Umbilical cord (tissue), 2 donors: ENCODE measurements at places on chromosomes 6 and 20.

DNA sequence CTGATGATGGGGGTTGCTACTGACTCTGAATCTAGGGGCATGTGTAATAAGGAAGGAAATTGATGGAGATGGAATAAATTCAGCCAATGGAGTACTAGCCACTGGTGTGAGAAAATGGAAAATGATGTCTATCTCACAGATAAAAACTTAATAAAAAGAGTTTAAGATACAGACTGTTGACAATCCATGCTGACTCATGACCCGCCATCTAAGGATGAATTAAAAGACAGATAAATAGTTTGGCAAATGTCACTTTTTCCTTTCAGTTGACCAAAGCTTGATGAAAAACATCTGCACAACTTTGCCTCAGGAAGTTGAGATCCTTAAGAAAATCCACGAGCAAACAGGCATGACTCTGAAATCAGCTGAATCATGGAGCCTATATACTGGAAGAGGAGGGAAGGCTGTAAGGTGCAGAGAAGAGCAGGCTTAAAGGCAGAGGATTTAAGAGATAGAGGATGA lies 82.6 kb upstream of the BMP5 start:
- DNase-seq: peak; percentile 90

GRCh38 chr6:3119040-3119723 lies 671 bp downstream of the BPHL start:
- no peak for DNase-seq

DNA sequence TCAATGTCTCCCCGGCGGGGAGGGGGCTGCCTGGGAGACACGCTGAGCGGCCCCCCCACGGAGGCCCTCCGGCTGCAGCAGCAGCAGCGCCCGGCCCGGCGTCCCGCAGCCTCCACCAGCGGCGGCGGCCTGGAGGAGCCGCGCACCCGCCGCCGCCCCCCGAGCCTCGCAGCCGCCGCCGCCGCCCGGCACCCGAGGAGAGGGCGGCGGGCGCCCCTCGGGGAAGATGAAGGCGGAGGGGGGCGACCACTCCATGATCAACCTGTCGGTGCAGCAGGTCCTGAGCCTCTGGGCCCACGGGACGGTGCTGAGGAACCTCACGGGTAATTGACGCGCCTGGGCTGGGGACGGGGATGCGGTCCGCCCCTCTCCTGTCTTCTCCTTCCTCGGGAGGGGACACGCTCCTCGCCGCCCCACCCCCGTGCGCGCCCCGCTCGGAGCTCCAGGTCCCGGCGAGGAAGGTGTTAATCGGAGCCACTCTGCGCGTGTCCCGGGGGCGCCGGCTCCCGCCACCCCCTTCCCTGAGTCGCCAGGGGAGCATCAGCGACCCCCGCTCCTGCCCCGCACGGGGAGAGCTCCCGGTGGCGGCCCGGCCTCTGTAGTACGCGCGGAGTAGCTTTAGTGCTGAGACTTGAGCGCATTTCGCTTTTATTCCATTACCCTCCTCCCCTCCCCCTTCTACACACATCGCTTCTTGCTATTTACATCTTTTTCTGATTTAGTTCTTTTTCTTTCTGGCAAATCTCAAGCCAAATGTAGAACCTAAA lies 686 bp downstream of the TMEM170B start:
- peak; percentile 35 for DNase-seq

GRCh38 chr6:170102582-170103481 lies 188.0 kb downstream of the DLL1 start:
- DNase-seq: no peak

- no peak for DNase-seq
Measured at GRCh38 chr6:143000811-143001210, 55.8 kb upstream of the HIVEP2 start.

DNA sequence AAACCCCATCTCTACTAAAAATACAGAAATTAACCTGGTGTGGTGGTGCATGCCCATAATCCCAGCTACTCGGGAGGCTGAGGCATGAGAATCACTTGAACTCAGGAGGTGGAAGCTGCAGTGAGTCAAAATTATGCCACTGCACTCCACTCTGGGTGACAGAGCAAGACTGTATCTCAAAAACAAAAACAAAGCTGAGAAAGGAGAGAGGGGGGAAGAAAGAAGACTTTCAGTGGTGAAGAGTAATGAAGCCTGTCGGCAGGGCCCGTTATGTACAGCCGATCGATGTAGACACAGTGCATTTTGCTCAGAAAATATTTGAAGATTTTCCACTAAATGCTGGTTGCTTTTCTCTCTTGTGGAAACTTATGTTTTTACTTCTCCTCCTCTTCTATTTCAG lies 13.8 kb downstream of the VAPB start:
- no peak for DNase-seq

DNA sequence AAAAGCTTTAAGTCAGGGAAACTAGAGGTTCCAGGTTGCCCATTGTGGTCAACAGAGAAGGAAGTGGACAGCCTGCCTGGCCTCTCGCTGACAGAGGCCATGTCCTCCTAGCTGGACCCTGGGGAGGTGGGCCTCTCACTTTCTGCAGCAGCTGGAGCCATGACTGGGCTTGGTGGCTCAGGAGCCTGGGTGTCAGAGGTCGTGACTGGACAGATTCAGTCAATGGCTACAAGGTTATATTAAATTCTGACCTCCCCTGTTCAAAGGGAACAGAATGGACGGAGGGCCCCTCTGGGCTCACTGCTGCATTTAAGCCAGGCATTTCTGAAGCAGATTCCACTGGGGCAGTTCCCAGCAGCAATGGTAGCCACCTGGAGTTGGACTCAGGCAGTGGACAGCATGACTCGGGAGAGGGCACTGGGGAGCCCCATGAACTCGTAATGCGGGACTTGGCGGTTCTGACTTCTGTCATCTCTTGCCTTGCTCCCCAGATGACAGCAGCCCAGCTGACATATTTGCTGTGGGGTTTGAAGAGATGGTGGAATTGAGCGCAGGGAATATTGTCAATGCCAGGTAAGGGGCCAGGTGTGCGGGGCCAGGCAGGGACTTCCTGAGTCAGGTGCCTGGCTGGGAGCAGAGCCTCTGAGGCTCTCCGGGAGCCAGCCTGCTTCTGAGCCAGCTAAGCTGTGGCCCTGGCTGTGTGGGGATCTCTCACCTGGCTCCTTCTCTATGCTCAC lies 86.7 kb downstream of the SYNJ2 start:
- DNase-seq: no peak

GRCh38 chr6:113050979-113051378 lies 703.8 kb downstream of the RFPL4B start:
- DNase-seq: no peak

DNA sequence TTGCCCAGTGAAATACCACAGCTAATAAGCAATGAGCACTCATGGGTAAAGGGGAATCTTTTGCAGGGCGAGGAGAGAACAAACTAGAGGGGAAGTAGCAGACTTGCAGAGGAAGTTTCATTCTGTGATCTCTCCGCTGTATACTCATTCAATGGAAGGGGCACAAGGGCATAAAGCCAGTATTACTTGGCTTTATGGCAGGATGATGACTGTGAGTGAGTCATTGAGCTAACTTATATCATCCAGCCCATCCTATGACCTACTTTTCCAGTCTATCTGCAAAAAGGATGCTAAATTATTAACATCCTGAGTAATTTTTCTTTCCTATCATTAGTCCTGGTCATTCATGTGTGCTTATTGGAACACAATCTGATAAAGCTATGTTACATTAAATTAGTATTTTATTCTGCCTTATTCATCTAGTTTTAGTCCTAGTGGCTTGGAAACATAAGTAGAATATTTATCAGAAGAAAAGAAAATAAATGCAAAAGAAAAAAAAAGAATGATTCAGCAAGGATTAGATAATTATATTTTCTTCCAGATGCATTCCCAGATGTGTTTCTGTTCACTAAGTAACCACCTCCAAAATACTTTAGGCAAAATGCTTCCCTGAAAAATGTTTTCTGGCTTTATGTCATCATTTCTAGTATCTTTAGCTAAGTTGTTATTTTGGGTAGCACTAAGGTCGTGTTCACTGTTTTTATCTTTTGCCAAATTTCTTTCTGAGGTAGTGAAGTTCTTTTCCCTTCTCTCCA lies 471.7 kb downstream of the CDKAL1 start:
- DNase-seq: peak; percentile 91

GRCh38 chr20:32160341-32160740 lies 47.2 kb downstream of the PLAGL2 start:
- DNase-seq: no peak

- DNase-seq: peak; percentile 56
Measured at GRCh38 chr6:43913375-43914271, 143.6 kb downstream of the VEGFA start.

GRCh38 chr20:44218446-44218845 lies 7.9 kb upstream of the OSER1 start:
- no peak for DNase-seq

GRCh38 chr20:62503401-62504178 lies 27.8 kb upstream of the GATA5 start:
- DNase-seq: no peak

DNA sequence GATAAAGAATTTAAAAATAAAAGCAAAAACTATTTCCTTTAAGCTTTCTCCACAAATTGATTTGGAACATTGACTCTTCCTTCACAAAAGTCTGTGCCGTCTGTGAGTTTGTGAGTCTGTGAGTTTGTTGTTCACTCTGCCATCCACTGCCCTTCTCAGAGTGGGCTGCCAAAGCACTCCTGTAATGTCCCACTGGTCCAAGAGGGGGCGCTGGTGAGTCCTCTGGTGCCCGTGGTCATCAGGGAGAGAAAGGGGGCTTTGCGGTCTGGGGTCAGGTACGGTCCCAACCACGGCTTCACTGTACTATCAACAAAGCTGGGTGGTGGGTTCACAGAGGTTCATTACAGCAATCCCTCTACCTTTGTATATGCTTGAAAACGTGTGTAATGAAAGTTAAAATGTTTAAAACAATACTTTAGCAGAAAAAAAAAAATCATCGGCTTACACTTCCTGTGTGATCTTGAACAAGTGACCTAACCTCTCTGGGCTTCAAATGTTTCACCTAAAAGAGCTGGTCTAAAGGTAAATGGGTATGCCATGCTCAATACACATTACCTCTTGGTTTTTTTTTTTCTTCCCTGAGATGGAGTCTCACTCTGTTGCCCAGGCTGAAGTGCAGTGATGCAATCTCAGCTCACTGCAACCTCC lies 5.6 kb upstream of the ANKRD60 start:
- no peak for DNase-seq

DNA sequence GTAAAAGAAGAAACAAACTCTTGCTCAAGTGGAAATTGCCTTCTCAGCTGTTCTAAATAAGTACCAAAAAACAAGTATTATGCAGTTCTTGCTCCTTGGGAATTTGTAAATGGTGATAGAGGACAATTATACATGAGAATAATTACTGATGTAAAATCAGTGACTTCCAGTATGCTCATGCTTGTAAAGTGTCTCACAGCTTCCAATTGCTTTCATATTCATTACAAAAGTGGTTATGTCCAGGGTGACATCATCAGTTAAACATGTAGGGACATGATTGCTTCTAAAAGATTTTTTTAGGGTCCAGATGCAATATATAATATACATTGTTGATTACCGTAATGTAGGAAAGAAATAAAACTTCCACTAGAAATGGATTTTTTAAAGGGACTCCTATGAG lies 122.8 kb upstream of the B3GAT2 start:
- no peak for DNase-seq
